ENCODE measurements at places on chromosomes 2 and 18.

DNA sequence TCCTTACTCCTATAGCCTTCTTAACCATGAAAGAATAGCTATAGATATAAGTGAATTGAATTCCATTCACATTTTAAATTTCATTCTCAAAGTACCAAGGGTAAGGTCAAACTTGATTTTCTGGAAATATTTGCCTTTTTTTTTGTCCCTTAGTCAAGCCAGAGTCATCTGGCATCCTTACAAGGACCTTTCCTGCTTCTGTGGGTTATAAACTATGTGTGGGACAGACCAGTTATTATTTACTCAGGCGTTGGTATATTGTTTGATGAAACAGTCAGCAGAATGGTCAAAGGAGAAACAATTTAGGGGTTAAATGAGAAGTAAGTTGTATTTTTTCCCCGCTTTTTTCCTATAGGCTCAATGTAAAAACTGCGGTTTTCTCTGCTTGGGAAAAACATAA, 1103.2 kb upstream of the ZEB2 start:
- no peak for DNase-seq

- no peak for DNase-seq
Observed at GRCh38 chr18:56019908-56020307, 431.9 kb upstream of the TCF4 start.

DNA sequence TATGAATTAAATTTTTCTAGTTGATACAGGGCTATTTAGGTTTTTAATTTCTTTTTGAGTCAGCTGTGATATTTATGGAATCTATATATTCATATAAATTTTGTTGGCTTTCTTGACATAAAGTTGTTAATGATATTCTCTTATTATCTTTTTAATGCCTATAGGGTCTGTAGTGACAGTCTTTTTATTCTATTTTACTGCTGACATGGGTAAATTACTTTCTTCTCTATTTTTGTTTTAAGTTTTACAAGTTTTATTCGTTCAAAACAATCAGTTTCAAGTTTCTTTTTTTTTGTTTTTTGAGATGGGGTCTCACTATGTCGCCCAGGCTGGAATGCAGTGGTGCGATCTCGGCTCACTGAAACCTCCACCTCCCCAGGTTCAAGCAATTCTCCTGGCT, 226.3 kb downstream of the ZRANB3 start:
- DNase-seq, result no peak

DNA sequence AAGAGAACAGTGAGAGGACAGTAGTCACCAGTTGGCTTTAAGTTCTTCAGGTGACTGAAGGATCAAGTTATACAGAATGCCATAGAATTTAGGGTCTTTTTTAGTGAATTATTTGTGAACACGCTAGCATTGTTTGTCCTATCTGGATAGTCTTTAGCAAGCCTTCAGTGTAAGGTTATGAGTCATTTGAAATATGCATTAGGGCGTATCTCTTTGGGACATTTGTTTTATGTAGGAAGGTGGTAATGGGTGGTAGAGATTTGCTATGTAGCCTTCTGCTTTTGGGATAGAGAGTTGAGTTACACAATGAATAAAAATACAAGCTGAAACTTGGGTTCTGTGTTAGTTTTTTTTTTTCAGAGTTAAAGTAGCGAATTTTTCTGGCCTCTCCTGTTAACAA, 13.0 kb downstream of the ACTR2 start:
- DNase-seq, result no peak

DNA sequence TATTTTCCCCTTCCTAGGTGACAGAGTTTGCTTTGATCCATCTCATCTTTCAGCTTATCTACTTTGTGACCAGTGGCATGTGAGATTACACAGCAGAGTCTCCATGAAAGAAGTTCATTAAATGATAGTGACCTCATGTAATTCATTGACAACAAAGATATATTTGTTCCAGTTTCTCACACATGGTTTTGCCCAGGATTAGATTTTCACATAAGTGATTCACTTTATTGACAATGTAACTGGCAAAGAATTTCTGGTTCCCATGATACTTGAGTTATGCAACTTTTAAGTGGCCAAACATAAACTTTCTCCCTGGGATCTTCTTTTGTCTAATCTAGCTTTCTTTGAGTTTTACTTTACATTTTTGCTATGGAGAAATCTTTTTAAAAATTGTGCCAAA, 50.0 kb downstream of the MC4R start:
- no peak for DNase-seq

- DNase-seq, result no peak
Observed at GRCh38 chr2:145688156-145688555, 1168.2 kb upstream of the ZEB2 start.

DNA sequence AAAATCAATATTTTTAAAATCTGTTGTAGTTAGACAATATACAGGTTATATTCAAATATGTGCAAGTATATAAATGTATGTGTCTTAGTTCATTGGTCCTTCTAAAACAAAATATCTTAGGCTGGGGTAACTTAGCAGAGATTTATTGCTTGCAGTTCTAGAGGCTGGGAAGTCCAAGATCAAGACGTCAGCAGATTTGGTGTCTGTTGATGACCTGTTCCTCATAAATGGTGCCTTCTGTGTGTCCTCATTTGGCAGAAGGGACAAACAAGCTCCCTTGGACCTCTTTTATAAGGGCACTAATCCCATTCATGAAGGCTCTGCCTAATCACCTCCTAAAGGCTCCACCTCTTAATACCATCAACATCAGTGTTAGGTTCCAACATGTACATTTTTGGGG, 31.3 kb downstream of the ABI2 start:
- DNase-seq, result no peak

- peak; percentile 8 for DNase-seq
Observed at GRCh38 chr2:199596549-199596948, 138.8 kb upstream of the SATB2 start.

DNA sequence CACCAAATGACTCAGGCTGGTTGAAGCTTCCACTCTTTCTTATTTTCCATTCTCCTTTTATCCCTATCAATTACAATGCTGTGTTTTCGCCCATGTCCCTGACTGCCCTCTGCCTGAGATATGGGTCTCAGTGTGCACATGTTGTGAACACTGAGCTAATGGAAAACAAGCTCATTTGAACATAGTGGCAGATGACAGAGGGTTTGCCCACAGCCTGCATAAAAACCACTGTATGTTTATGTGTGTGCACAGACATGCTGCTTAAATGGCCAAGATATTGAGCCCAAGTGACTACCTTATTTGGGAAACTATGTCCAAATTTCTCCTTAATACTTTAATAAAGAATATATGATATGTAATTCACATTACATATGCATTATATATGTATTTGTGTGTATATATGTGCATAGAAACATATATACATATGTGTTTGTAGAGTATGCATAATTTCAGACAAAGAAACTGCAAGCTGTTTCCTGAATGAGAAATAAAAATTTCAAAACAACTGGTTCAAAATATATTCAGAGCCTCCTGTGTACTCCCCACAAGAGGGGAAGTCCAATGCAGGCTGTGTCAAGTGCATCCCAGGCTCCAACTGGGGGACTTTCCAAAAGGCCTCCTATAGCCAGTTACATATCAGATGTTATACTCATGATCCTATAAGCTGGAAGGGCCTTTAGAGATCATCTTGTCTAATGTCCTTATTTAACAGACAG, 92.7 kb upstream of the CD302 start:
- DNase-seq, result no peak

DNA sequence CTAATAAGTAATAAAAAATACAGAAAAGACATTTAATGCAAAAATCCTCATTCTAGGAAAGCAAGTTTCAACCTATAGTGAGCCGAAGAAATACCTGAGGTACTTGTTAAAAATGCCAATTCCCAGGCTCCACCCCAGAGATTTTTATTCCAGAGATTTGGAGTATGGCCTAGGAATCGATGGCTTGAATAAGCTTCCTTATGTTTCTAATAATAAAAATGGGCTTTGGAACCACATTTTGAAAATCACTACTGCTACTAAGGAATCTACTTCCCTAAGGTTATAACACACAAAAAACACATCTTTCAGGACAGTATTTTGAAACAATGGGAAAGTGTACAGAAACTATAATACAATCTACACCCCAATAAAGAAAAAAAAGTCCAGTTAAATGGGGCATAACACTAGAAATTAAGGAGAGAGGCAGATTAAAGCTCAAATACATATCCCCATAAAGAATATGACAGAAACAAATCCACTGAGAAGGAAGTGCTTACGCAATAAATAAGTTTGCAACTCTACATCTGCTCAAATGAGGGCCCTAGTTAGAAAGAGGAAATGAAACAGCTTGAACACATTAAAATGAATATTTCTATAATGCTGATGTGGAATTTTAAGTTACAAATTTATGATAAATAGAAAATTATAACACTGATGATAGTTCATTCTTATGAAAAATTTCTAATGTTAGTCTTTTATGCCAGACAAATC, 103.7 kb downstream of the EPB41L3 start:
- no peak for DNase-seq

DNA sequence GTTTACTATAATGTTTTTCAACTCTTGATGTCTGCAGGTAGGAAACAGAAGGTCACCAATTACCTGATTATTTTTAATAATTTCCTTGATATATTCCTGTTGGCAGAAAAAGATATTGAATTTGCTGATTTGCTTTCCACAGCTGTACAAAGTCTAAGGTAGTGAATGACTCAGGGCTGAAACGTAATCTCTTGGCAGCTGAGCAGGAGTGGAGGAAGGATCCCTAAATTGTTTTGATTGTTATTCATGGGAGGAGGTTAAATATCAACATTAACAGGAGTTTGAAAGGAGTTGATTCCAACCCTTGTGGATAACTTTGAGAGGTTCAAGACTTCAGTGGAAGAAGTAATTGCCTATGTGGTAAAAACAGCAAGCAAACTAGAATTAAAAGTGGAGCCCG, 345.2 kb upstream of the SLC8A1 start:
- no peak for DNase-seq

- DNase-seq, result no peak
Observed at GRCh38 chr18:54260396-54261072, 8.8 kb upstream of the POLI start.

DNA sequence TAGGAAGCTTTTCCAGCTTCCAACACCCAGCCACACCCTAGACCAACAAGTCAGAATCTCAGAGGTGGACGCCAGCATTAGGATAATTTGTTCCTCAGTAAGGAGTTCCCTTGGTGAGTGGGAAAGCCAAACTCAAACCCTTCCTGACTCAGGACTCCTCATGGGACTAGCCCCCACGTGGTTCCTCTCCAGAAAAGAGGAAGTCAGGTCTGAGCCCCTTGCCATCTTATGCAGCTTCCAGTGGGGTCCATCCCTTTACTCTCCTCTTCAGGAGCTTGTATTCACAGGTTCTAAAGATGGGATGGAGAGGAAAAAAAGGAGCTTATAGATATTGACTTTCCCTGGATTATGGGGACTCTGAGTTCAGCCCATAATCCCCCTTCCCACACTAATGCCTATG, 14.8 kb upstream of the NOTO start:
- DNase-seq, result no peak

GRCh38 chr2:222468346-222468745, 44.0 kb downstream of the SGPP2 start:
- DNase-seq, result peak; percentile 69

- DNase-seq, result no peak
Observed at GRCh38 chr2:101435001-101435862, 39.7 kb downstream of the RFX8 start.

DNA sequence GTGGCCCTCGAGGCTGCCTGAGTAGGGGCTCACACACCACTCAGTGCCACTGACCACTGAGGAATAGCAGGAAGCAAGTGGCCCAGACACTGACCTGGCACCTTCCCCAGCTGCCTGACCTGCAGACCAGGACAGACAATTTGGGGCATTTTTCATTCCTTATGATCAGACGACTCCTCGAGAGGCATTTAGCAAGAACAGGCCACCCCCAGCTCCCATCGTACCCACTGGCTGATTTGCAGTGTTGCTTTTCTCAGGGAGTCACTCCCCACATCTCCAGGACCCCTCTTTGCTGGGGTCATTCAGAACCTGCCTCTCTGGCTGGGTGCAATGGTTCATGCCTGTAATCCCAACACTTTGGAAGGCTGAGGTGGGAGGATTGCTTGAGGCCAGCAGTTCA, 185.7 kb downstream of the HAUS1 start:
- DNase-seq, result no peak

- DNase-seq, result no peak
Observed at GRCh38 chr2:109193807-109194619, 65.0 kb downstream of the SH3RF3 start.

- DNase-seq, result peak; percentile 24
Observed at GRCh38 chr2:30230497-30231211, 680 bp upstream of the LBH start.

- no peak for DNase-seq
Observed at GRCh38 chr2:162932416-162932815, 93.8 kb upstream of the KCNH7 start.

GRCh38 chr2:145874466-145874865, 1354.5 kb upstream of the ZEB2 start:
- no peak for DNase-seq

- peak; percentile 39 for DNase-seq
Observed at GRCh38 chr18:32468147-32468845, 2.4 kb downstream of the GAREM1 start.

- no peak for DNase-seq
Observed at GRCh38 chr2:191347881-191348280, 102.7 kb downstream of the MYO1B start.

DNA sequence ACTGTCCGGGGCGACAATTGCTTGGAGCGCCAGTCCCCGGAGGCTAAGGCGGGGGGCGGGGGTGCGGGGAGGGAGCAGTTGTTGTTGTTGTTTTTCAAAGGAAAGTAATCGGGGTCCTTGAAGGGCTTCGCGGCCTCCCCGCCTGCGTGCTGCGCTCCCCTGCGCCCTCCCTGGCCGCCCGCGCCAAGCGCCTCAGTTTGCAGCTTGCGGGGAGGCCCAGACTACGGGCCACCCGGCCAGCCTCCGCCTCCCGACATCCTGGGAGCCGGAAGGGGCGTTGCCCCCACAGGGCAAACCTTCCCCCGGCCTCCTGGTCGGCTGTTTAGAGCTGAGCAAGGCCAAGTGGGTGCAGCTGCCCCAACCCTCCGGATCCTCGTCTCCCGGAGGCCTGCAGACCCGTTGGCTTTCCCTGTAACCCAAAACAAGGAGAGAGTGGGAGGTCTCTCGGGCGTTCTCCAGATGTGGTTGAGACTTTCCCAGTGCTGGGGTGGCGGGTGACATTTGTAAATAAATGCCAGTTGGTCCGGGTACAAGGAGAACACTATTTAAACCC, 3.7 kb upstream of the SIX3 start:
- no peak for DNase-seq

DNA sequence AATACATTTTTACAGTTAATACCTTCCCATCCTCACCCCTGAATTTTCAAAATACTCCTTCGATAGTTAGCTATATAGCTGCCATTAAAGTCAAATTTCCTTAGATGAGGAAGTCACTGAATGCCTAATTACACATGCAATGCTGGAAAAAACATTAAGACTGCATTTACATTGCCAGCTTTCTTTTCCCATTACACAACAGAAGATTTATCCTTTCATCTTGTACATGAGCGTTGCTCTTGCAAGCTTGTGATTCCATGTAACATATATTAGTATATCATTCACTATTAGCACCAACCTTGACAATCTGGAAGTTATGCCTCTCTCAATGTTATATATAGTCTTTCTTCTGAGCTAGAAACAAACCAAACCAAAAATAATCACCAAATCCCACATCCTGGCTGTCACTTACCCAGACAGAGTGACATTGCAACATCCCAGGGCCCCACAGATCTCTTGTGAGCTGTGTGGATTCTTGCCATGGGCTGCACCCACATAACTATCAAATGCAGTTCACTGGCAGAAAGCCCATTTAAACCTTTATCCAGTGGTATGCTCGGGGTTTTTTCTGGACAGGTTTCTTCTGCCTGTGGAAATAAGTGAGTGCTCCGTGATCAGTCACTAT, 79.2 kb upstream of the PAPOLG start:
- DNase-seq, result no peak

All from G401 (cell line).